ENCODE measurements at places on chromosomes 5 and 9.

GRCh38 chr9:36433386-36433785, 33.3 kb upstream of the RNF38 start:
- no peak for DNase-seq

- no peak for DNase-seq
Measured at GRCh38 chr5:65061250-65061973, 292.7 kb downstream of the CWC27 start.

DNA sequence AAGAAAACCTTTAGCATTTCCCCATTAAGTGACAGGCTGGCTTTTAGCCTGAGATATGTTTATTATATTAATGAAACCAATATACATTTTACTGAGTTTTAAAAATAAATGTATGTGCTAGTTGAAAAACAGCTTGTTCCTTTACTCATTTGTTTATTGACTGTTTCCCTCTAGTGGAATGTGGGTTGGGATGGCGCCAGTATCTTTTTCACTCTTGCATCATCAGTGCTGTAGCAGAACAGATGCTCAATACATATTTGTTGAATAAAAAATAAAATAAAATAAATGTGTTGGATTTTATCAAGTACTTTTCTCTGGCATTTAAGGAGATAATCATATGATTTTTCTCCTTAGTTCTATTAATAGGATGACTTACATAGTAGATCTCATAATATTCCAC, 43.0 kb downstream of the FSTL4 start:
- no peak for DNase-seq

- no peak for DNase-seq
Measured at GRCh38 chr9:89514337-89514736, 16.4 kb upstream of the SEMA4D start.

GRCh38 chr9:72129271-72130156, 19.7 kb upstream of the GDA start:
- DNase-seq, result no peak

- no peak for DNase-seq
Measured at GRCh38 chr5:165202519-165202910, 1697.1 kb downstream of the MAT2B start.

DNA sequence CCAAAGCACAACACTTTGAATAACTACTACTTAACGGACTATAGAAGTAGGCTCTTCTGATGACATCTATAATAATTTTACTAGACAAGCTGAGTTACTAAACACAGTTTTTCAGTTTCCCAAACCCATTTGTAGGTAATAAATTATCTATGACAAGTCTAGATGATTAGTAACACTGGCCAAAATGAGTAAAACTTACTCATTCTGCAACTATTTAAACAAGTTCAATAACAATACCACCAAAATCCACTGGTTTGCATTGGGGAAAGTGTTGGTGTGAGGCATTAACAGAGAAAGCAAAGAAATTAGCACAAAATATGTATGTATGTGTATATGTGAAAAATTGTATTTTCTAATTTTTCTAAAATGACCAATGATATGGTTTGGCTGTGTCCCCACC, 119.3 kb downstream of the NR2F1-AS1 start:
- DNase-seq, result no peak
